Breast epithelium (tissue), 4 donors: ENCODE measurements at places on chromosomes 2 and 18. TPM values are rescaled to one million over a fixed set of nuclear protein-coding genes. Genes with fewer than 3 reads are reported as not detected.

DNA sequence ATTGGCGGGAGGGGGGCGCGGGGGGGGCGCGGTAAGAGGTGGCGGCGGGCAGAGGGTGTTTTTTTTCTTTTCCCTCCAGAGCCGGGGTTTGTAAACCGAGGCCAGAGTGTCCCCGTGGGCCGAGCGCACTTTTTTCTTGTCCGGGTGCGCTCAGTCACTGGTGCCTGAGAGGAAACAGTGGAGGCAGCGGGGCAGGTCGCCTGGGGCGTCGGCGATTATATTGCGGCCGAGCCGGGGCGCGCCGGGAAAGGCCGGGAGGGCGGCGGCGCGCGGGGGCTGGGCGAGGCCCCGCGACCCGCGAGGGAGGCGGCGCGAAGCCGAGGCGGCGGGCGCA lies 275 bp downstream of the HOXD8 start:
- H3K4me1 ChIP-seq, result no peaks in the 10 kb centered on the region
- no peak for DNase-seq
- H3K4me3 ChIP-seq, result peak overlapping the region; percentile 73
- no peaks in the 10 kb centered on the region for H3K36me3 ChIP-seq

GRCh38 chr2:127194447-127194846 lies 25.7 kb downstream of the CYP27C1 start:
- no peaks in the 10 kb centered on the region for H3K36me3 ChIP-seq
- DNase-seq, result no peak
- H3K27me3 ChIP-seq, result no peaks in the 10 kb centered on the region

DNA sequence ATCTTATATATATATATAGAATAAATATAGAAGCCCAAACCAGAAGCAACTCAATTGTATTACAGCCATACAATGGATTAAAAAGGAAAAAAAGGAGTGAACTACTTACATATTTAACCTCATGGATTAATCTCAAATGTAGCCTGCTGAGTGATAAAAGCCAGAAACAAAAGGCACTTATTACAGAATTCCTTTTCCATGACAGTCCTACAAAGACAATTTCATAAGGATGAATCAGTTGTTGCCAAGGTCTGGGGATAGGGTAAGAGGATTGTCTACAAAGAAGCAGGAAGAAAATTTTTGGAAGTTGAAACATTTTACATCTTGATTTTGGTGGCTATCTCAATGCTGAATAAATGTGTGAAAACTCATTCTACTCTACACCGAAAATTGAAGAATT lies 103.9 kb upstream of the DCC start:
- H3K36me3 ChIP-seq, result no peaks in the 10 kb centered on the region
- no peak overlapping the region for H3K27ac ChIP-seq
- H3K4me1 ChIP-seq, result no peaks in the 10 kb centered on the region
- DNase-seq, result no peak
- H3K4me3 ChIP-seq, result no peak overlapping the region

DNA sequence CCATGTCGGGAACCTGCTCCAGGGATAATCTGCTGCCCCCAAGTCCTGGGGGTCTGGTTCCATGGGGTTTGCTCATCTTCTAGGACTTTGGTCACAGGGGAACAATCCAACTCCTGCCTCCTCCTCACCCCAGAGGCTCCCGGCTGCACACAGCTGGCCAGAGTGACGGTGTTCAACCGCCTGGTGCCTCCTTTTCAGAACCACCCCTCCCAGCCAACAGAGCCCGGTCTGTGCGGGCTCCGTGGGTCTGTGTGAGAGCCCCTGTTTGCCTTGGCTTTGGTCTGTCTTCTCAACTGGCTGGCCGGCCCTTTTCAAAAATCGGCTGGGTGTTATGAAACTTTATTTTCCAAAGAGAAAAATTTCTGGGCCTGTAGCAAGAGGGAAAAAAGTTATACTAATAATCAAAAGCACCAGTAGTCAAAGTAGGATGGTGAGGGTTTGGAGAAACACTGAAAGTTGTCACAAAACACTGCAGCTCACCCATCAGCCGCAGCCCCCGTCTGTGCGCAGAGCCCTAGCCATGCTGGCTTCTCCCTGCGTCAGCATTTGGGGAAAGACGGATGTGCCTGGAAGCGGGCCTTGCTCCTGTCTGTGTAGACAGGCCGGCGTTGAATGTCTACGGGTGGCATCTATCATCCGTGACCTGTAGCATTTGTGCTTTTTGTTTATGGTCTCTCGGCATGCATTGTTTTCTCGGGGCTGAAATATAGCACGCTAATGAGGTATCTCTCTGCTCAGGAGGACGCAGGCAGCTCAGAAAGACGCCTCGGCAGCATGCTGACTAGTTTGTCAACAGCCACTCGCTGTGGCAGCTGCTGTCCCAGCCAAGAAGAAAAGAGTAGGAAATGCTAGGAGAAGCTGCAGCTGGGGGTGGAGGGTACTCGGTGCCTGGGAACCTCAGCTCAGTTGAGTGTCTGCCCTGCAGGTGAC lies 138.6 kb downstream of the GLI2 start:
- no peak for DNase-seq
- H3K4me3 ChIP-seq, result no peak overlapping the region
- H3K36me3 ChIP-seq, result no peaks in the 10 kb centered on the region
- H3K27ac ChIP-seq, result no peak overlapping the region

- DNase-seq, result no peak
- no peaks in the 10 kb centered on the region for H3K4me1 ChIP-seq
- no peak overlapping the region for H3K4me3 ChIP-seq
- no peak overlapping the region for H3K27ac ChIP-seq
Observed at GRCh38 chr2:138512672-138513071, 11.1 kb downstream of the SPOPL start.

DNA sequence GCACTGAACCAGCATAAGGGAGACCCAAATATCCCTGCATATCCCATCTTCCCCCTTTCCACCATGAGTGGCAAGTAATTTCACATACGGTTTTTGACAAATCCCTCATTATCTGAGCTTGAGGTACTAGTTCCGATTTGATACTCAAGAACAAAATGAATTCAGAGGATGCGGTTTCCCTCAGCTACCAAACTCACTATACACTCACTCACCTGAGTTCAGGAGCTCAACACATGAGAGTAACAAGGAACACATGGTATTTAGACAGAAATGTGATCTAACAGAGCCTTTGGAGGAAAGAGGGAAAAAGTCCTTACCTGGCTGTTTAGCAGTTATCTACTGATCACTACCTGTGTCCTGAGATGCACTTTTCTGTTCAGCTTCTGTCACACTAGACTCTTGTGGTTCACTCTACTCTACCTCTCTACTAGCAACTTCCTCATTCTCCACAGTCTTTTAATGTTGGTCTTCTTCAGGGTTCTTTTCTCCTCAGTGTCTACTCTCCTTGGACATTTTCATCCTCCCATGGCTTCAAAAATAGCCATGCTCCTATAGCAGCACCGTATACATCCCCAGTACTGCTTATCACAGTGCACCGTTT lies 25.1 kb downstream of the ASXL2 start:
- no peak overlapping the region for H3K4me3 ChIP-seq
- no peaks in the 10 kb centered on the region for H3K27me3 ChIP-seq
- H3K36me3 ChIP-seq, result no peaks in the 10 kb centered on the region
- no peak for DNase-seq
- H3K4me1 ChIP-seq, result no peaks in the 10 kb centered on the region

DNA sequence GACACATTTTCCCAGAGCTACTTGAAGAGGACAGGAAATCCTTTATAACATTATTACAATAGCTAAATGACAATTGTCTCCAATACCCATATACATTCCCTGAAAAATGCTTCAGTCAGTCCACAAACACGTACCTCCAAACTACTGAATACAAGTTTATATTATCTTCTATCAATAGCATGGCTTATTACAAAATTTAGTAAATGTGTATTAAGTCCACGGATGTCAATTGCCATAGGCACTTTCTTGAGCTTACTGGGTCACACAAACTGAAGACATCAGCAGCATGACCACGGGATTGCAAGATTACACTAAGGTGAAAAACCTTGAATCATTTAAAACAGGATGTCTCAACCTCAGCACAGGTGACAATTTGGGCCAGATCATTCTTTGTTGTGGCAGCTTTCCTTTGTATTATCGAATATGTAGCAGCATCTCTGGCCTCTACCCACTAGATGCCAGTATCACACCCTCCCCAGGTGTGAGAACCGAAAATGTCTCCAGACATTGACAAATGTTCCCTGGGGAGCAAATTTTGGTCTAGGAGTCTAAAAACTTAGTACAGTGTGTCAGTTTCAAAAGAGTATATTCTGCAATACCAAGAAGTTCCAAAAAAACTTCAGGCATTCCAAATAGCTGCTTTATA lies 1.4 kb downstream of the MBD2 start:
- H3K27ac ChIP-seq, result peak overlapping the region; percentile 96
- no peak for DNase-seq
- peaks cover 4% of the 10 kb centered on the region for H3K4me1 ChIP-seq
- peak overlapping the region; percentile 76 for H3K4me3 ChIP-seq

- no peaks in the 10 kb centered on the region for H3K27me3 ChIP-seq
- H3K4me1 ChIP-seq, result no peaks in the 10 kb centered on the region
- no peak overlapping the region for H3K27ac ChIP-seq
- no peaks in the 10 kb centered on the region for H3K36me3 ChIP-seq
Observed at GRCh38 chr2:102892698-102893310, 131.0 kb downstream of the TMEM182 start.

DNA sequence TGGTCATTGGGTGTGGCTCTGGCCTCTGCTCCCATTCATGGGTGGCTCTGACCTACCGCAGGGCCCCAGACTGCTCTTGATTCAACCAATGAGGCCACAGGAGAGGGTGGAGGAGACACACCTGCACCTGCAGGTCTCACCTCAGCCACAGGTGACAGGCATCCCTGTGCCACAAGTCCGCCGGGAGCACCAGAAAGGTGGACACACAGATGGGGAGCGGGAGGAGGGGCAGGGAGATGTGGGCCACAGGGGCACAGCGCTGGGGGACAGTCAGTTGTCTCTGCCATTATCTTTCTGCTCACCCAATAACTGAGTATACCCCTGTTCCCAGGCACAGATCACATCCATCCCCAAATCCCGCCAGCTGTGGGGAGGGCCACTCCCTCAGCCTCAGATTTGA lies 189.1 kb upstream of the SALL3 start:
- H3K4me1 ChIP-seq, result no peaks in the 10 kb centered on the region
- no peak overlapping the region for H3K27ac ChIP-seq
- H3K36me3 ChIP-seq, result no peaks in the 10 kb centered on the region
- no peak for DNase-seq
- H3K4me3 ChIP-seq, result no peak overlapping the region

GRCh38 chr2:142694282-142694681 lies 183.2 kb upstream of the KYNU start:
- H3K4me3 ChIP-seq, result no peak overlapping the region
- no peaks in the 10 kb centered on the region for H3K4me1 ChIP-seq
- H3K36me3 ChIP-seq, result no peaks in the 10 kb centered on the region
- no peak overlapping the region for H3K27ac ChIP-seq
- H3K27me3 ChIP-seq, result no peaks in the 10 kb centered on the region
- DNase-seq, result no peak

GRCh38 chr2:14567561-14567960 lies 65.0 kb upstream of the LRATD1 start:
- no peaks in the 10 kb centered on the region for H3K36me3 ChIP-seq
- H3K27me3 ChIP-seq, result no peaks in the 10 kb centered on the region
- no peak overlapping the region for H3K27ac ChIP-seq
- H3K4me3 ChIP-seq, result no peak overlapping the region
- H3K4me1 ChIP-seq, result no peaks in the 10 kb centered on the region

DNA sequence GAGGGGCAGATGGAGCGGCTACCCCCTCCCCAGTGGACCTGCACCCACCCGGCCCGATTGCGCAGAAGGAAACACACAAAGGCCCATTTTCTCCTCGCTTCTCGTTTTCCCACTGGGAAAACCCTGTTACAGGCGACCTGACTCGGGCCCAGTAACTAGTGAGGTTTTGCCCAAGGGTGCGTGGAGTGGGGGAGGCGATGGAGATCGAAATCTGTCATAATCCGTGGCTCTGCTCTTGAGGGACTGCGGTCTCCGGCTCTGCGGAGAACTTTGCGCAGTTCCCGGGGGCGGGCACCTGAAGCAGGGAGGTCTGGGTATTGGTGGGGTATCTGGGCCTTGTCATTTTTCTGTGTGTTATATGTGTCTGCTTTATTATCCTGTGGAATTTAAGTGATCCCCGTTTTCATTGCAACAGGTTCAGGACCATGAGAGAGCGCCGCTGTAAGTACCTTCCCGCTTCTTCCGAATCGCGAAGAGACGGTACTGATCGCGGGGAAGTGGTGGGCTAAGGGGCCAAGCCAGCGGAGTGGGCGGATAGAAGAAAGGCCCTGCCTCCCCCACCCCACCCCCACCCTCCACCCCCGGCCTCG lies 4.0 kb upstream of the HOXD4 start:
- peaks cover 4% of the 10 kb centered on the region for H3K27me3 ChIP-seq
- no peak for DNase-seq
- no peaks in the 10 kb centered on the region for H3K36me3 ChIP-seq
- no peak overlapping the region for H3K27ac ChIP-seq
- no peaks in the 10 kb centered on the region for H3K4me1 ChIP-seq
- H3K4me3 ChIP-seq, result no peak overlapping the region

DNA sequence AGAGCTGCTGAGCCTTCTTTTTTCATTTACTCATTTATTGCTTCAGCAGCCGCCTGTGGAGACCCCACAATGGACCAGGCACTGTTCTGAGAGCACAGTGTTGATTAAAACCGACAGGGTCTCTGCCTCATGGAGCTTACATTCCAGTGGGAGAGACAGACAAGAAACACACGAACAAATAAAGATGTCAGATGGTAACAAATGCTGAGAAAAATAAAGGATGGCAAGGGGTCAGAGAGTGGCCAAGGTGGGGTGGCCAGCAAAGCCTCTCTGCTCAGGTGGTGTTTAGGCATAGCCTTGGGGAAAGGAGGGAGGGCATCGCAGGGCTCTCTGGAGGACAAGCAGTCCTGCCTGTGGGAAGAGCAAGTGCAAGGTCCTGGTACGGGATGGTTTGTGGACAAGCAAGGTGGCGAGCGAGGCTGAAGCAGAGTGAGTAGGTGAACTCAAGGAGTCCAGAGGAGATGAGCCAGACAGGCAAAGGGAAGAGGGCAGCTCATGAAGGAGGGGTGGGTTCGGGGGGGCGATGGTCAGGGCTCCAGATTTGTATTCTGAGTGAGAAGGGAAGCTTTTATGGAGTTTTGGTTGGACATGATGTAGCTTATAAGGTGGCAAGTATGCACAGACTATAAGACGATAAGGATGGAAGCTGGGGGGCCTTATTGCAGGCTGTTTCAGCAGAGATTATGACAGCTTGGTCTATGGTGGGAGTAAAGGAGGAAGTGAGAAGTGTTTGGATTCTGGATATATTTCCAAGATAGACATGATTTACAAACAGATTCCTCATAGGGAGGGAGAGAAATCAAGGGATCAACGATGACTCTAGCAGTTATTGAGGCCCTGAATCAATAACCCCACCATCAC lies 8.8 kb upstream of the ITGB6 start:
- DNase-seq, result no peak
- no peaks in the 10 kb centered on the region for H3K36me3 ChIP-seq
- H3K4me1 ChIP-seq, result peaks cover 10% of the 10 kb centered on the region
- H3K4me3 ChIP-seq, result no peak overlapping the region
- H3K27me3 ChIP-seq, result no peaks in the 10 kb centered on the region

GRCh38 chr2:43331422-43331821 lies 105.0 kb upstream of the ZFP36L2 start:
- no peak for DNase-seq
- H3K4me3 ChIP-seq, result no peak overlapping the region
- H3K36me3 ChIP-seq, result no peaks in the 10 kb centered on the region
- no peaks in the 10 kb centered on the region for H3K27me3 ChIP-seq
- no peaks in the 10 kb centered on the region for H3K4me1 ChIP-seq

- H3K4me3 ChIP-seq, result no peak overlapping the region
- DNase-seq, result no peak
- no peaks in the 10 kb centered on the region for H3K27me3 ChIP-seq
- H3K4me1 ChIP-seq, result no peaks in the 10 kb centered on the region
- H3K27ac ChIP-seq, result no peak overlapping the region
Observed at GRCh38 chr2:104528101-104528500, 325.8 kb upstream of the POU3F3 start.

Gene FOXI3
- not detected for total RNA-seq

Gene SEC11C
- total RNA-seq, result 11.5 TPM
